ENCODE measurements at places on chromosomes 6 and 20. TPM values are rescaled to one million over a fixed set of nuclear protein-coding genes. Genes with fewer than 3 reads are reported as not detected.
A peak's percentile ranks its signal among the peaks of the same experiment; 100 is the strongest.

- DNase-seq = no peak
- no peaks in the 10 kb centered on the region for H3K4me1 ChIP-seq
- no peaks in the 10 kb centered on the region for H3K36me3 ChIP-seq
- no peaks in the 10 kb centered on the region for H3K27me3 ChIP-seq
Observed at GRCh38 chr6:157478926-157479325, 97.9 kb downstream of the ZDHHC14 start.

- no peak for DNase-seq
- no peak overlapping the region for H3K27ac ChIP-seq
- H3K4me1 ChIP-seq = no peaks in the 10 kb centered on the region
- no peaks in the 10 kb centered on the region for H3K36me3 ChIP-seq
- no peak overlapping the region for H3K4me3 ChIP-seq
Observed at GRCh38 chr20:53208110-53208832, 236.1 kb downstream of the TSHZ2 start.

DNA sequence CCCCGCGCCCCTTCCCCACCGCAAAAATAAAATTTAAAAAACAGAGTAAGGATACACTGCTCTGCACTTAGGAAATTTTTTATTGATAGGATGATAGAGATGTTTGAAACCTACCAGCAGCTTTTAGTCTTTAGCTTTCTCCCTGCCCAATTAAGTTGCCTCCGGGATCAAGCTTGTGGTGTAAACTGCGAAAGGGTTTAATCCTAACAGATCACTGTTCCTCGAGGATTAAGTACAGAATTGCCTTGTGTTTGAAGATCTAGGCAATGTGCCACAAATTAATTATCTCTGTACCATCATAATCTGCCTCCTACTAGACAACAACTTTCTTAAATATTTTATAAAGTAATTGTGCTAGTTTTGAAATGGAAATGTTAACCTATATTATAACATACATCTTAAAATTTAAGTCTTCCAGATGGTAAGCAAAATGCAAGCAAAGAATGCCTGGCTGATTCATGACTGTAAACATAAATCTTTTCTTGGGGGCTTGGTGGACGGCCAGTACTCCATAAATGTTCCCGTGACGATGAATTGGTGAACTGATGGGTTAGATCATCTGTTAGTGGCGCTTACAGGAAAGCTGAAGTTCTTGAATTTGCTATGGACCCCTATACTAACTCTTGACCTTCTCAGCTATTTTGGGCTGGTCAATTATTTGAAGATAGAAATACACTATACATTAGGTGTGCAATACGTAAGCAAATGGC lies 58.0 kb upstream of the ARHGAP18 start:
- no peaks in the 10 kb centered on the region for H3K36me3 ChIP-seq
- no peak overlapping the region for H3K27ac ChIP-seq
- no peak overlapping the region for H3K4me3 ChIP-seq
- H3K27me3 ChIP-seq = peaks cover 3% of the 10 kb centered on the region
- peaks cover 9% of the 10 kb centered on the region for H3K4me1 ChIP-seq
- no peak for DNase-seq

DNA sequence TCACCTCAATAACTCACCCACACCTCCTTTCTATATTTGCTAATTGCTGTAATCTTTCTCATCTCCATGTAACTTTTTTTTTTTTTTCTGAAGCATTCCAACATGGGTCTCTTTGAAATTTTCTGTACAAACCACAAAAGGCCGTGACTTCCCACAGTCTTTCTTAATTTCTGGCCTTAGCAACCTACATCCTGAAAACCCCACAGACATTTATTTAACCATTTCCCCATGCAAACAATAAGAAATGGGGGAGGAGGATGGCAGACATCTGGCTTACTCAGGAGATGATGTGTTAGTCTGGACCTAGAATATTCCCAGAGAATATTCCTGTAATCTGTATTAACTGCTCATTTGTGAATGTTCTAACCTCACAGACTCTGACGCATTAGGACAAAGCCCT lies 57.6 kb downstream of the MEP1A start:
- no peak overlapping the region for H3K4me3 ChIP-seq
- H3K27me3 ChIP-seq = no peaks in the 10 kb centered on the region
- H3K36me3 ChIP-seq = no peaks in the 10 kb centered on the region
- no peak for DNase-seq

GRCh38 chr20:2822073-2822472 lies 5.9 kb downstream of the TMEM239 start:
- no peaks in the 10 kb centered on the region for H3K36me3 ChIP-seq
- H3K27me3 ChIP-seq = no peaks in the 10 kb centered on the region
- no peak overlapping the region for H3K4me3 ChIP-seq

GRCh38 chr6:90914312-90914711 lies 327.4 kb upstream of the MAP3K7 start:
- H3K36me3 ChIP-seq = no peaks in the 10 kb centered on the region
- H3K4me3 ChIP-seq = no peak overlapping the region
- no peak for DNase-seq
- no peaks in the 10 kb centered on the region for H3K4me1 ChIP-seq
- no peak overlapping the region for H3K27ac ChIP-seq

DNA sequence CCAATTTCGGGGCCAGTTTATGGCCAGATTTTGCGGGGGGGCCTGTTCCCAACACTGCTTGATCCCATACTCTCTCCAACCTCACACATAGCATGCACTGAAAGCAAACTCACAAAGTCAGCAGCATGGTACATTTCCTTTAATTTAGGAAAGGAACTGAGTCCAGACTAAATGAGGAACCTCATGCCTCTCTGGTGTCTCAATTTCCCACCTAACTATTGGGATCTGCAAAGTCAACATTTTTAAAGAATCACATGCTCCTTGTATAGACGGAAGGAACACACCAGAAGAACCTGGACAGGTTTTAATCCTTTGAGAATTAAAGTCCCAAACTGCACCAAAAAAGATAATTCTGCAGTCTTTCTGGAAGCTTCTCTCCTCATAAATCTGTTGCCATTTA lies 33.3 kb downstream of the FAM50B start:
- H3K27ac ChIP-seq = no peak overlapping the region
- DNase-seq = no peak
- H3K4me1 ChIP-seq = peaks cover 11% of the 10 kb centered on the region
- H3K4me3 ChIP-seq = no peak overlapping the region
- H3K27me3 ChIP-seq = no peaks in the 10 kb centered on the region
- H3K36me3 ChIP-seq = no peaks in the 10 kb centered on the region

DNA sequence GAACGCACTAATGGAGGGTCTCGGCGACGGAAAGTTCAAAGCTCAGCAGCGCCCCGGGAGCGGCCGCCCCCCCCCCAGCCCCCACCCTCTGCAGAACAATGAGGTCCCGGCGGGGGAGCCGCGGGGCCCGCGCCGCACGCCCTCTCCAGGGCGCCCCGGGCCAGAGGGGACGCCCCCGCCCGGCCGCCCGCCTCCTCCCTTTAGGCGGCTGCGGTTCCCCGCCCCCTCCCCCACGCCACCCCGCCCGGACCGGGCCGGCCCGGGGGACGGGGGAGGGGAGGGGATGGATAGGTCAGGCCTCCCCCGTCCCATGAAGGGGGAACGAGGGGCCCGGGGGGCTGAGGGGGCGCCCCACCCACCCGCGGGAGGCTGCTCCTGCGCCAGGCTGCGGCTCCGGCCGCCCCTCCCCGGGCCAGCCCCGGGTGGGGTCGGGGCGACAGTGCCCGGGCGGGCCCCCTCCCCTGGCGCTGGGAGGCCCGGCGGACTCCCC lies 1.5 kb downstream of the NOL4L start:
- H3K4me1 ChIP-seq = peaks cover 7% of the 10 kb centered on the region
- DNase-seq = no peak
- peak overlapping the region; percentile 54 for H3K4me3 ChIP-seq
- H3K36me3 ChIP-seq = no peaks in the 10 kb centered on the region
- H3K27me3 ChIP-seq = peaks cover 11% of the 10 kb centered on the region

GRCh38 chr6:142679907-142680700 lies 264.9 kb downstream of the HIVEP2 start:
- H3K4me1 ChIP-seq = no peaks in the 10 kb centered on the region
- H3K36me3 ChIP-seq = no peaks in the 10 kb centered on the region
- H3K4me3 ChIP-seq = no peak overlapping the region
- DNase-seq = no peak

DNA sequence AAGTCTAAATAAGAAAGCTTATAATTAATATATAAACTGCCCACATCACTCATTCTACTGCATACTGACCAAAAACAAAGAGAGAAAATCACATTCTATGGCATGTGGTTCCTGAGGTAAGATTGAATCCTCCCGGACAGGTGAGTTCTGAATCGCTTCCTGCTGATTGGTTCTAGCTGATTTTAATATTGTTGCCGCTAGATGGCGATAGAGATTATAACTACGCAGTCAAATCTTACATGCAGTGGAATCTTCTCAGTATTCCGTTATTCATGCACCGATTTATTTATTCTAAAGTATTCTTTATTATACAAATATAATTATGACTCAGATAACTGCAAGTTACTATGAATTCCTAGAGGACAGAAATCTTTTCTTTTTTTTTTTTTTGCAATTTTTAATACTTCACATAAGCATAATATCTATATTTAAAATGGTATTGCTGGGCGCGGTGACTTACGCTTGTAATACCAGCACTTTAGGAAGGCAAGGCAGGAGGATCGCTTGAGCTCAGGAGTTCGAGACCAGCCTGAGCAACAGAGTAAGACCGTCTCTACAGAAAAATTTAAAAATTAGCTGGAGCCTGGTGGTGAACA lies 24.2 kb upstream of the TMX4 start:
- no peak overlapping the region for H3K27ac ChIP-seq
- H3K4me3 ChIP-seq = no peak overlapping the region
- H3K36me3 ChIP-seq = no peaks in the 10 kb centered on the region
- H3K27me3 ChIP-seq = peaks cover 7% of the 10 kb centered on the region

- peaks cover 34% of the 10 kb centered on the region for H3K4me1 ChIP-seq
- no peak overlapping the region for H3K27ac ChIP-seq
- peaks cover 8% of the 10 kb centered on the region for H3K36me3 ChIP-seq
- no peak overlapping the region for H3K4me3 ChIP-seq
Observed at GRCh38 chr6:75752365-75752764, 3.3 kb downstream of the MYO6 start.

DNA sequence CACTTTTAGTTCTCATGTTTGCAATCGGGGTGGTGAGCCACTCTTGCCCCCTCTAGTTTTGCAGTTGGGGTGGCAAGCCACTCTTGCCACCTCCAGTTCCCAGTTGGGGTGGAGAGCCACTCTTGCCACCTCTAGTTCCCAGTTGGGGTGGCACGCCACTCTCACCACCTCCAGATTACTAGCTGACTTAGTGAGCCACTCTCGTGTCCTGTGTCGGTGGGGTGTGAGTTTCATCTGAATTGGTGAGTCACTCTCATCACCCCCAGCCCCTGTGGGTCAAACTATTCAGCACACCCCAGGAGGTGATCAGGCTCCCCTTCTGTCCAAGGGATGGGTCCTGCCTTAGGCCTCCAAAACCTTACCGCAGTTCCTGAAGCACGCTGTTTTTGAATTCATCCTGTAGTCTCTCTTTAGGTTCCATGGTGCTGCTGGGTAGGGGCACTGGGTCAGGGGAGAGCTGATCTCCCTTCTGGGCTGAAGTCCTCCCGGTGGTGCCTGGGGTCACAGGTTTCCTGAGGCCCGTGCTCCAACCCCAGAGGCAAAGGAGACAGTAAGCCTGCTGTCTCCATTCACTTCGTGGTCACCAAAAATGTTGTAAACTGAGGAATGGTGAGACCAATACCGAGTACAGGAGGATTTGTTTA lies 224.2 kb upstream of the SYNCRIP start:
- H3K27me3 ChIP-seq = no peaks in the 10 kb centered on the region
- no peaks in the 10 kb centered on the region for H3K36me3 ChIP-seq
- no peak for DNase-seq
- H3K4me1 ChIP-seq = peaks cover 17% of the 10 kb centered on the region
- no peak overlapping the region for H3K27ac ChIP-seq
- no peak overlapping the region for H3K4me3 ChIP-seq

- peaks cover 56% of the 10 kb centered on the region for H3K27me3 ChIP-seq
- peaks cover 11% of the 10 kb centered on the region for H3K4me1 ChIP-seq
- DNase-seq = peak; percentile 41
- no peak overlapping the region for H3K4me3 ChIP-seq
- no peak overlapping the region for H3K27ac ChIP-seq
Observed at GRCh38 chr20:25084626-25085187, 2.8 kb upstream of the VSX1 start.

DNA sequence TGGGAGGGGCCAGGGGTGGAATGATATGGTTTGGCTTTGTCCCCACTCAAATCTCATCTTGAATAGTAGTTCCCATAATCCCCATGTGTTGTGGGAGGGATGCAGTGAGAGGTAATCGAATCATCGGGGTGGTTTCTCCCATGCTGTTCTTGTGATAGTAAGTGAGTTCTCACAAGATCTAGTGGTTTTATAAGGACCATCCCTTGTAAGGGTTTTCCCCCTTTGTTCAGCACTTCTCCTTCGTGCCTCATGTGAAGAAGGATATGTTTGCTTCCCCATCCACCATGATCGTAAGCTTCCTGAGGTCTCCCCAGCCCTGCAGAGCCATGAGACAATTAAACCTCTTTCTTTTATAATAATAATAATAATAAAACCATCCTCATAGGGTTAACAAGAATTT lies 88.8 kb upstream of the PRND start:
- DNase-seq = no peak
- H3K27ac ChIP-seq = no peak overlapping the region
- peaks cover 13% of the 10 kb centered on the region for H3K4me1 ChIP-seq
- H3K36me3 ChIP-seq = no peaks in the 10 kb centered on the region

- no peaks in the 10 kb centered on the region for H3K36me3 ChIP-seq
- no peaks in the 10 kb centered on the region for H3K27me3 ChIP-seq
- H3K27ac ChIP-seq = no peak overlapping the region
- no peak for DNase-seq
- H3K4me3 ChIP-seq = no peak overlapping the region
- H3K4me1 ChIP-seq = no peaks in the 10 kb centered on the region
Observed at GRCh38 chr6:5556011-5556410, 294.7 kb downstream of the FARS2 start.

KCNK15 gene
- not detected for total RNA-seq

PHF1 gene
- total RNA-seq = 23.2 TPM

KCNK16 gene
- total RNA-seq = not detected

SSTR4 gene
- not detected for total RNA-seq

MICA gene
- total RNA-seq = 36.1 TPM

TRAPPC3L gene
- 0.06 TPM for total RNA-seq

FERMT1 gene
- total RNA-seq = 0.13 TPM

MUCL3 gene
- not detected for total RNA-seq

PRL gene
- total RNA-seq = not detected

MYLK4 gene
- total RNA-seq = 0.26 TPM

BHLHE23 gene
- total RNA-seq = not detected

FANCE gene
- total RNA-seq = 20.2 TPM

SAPCD1 gene
- 1.4 TPM for total RNA-seq

KHDC1L gene
- total RNA-seq = not detected

Data from SJSA1 (cell line).